Stimulated activated CD4-positive, alpha-beta T cell treated with anti-CD3 and anti-CD28 coated beads, TNF-alpha, amount 100 ng/mL, for 1 hour (primary cell): ENCODE measurements at places on chromosomes 7 and 10.

DNA sequence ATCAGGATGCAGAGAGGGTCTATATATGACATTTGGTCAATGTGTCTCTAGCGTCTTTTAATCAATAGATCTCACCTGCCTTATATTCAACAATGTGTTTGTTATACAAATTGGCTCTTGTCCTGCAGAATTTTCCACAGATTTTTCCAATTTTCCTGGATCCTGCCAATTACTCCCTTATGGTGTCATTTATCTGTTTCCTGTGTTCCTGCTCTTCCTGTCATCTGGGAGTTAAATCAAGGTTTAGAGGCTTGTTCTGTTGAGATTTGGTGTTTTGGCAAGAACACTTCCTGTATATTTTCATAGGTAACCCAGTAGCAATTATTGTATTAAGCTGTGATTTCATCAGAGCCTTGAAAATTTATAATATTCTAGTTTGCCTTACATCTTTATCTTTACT is 8.8 kb upstream of the C10orf71 start:
- DNase-seq, result no peak

GRCh38 chr10:121687095-121687813 is 89.0 kb upstream of the FGFR2 start:
- no peak for DNase-seq

GRCh38 chr7:5284304-5285281 is 1.9 kb downstream of the SLC29A4 start:
- DNase-seq, result no peak

GRCh38 chr10:102452672-102453340 is 1.5 kb upstream of the C10orf95 start:
- DNase-seq, result no peak

DNA sequence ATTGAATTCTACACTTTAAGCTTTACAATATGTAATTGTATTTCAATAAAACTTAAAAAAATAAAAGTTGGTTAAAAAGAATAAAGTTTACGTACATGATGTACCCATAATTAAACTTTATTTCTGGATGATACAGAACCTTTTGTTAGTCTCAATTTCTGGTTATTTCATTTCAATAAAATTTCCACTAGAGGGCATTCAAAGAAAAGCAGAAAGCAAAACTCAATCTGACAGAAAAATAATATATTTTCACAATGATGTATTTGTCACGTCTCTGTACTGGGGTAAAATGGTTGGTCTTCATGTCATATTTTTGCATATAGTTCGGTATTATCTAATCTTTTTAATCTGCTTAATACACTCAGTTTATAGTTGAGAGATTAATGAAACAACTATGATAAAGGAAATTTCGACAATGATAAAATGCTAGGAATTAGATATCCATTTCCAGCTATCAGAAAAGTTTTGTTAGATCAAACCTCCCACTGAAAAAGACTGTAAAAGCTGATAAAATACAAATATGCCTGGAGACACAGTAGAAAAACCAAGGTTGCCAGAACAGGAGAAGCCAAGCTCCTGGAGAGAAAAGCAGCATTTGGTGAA is 27.4 kb downstream of the ASZ1 start:
- no peak for DNase-seq

GRCh38 chr7:134844200-134844599 is 64.8 kb downstream of the CALD1 start:
- DNase-seq, result no peak

DNA sequence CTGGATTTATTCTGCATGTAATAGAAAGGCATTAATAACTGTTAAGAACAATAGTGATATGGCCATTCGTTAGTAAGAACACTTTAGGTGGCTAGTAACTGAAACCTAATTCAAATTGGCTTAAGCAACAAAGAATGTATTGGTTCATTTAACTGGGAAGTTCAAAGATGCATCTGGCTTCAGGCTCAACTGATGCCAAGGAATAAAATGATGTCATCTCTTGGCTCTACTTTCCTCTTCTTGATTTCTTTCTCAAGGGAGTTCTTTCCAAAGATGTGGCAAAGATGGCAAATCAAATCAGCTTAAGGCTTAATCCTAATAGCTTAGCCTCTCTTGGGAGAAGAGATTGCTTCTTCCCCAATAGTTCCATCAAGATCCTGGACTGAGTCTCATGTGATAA is 51.6 kb downstream of the PIK3CG start:
- no peak for DNase-seq

DNA sequence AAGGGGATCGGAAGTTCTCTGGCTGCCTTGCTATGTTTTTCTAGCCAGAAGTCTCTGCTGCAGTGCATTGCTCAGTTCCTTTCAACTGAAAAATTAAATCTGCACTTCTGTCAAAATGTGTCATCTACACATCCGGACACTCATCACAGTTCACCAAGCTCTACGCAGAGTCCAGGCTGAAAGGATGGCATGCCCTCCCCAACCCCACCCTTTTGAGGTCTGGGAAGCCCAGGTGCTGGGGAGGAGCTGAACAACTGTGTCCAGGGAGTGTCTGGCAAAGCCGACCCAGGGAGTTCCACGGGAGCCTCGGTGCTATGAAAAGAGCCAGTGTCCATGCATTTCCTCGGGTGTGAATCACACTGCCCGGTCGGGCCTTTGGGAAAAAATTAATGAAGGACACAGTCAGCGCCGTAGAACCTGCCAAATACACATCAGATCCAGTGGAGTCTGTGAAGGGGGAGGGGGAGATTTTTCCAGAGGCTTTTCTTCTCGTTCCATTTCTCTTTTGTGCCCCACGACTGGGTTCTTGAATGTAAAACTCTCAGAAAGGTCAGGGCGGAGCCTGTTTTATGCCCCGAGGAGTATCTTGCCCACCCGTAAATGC is 757 bp upstream of the PALS2 start:
- DNase-seq, result no peak
